Stimulated activated CD4-positive, alpha-beta T cell treated with anti-CD3 and anti-CD28 coated beads, Interleukin-4, amount 100 ng/mL, for 48 hours (primary cell): ENCODE measurements at places on chromosomes 13 and 19.

- no peak for DNase-seq
Observed at GRCh38 chr13:90287521-90287920, 1060.0 kb upstream of the MIR17HG start.

GRCh38 chr13:113604186-113604585 lies 19.6 kb downstream of the TFDP1 start:
- no peak for DNase-seq

DNA sequence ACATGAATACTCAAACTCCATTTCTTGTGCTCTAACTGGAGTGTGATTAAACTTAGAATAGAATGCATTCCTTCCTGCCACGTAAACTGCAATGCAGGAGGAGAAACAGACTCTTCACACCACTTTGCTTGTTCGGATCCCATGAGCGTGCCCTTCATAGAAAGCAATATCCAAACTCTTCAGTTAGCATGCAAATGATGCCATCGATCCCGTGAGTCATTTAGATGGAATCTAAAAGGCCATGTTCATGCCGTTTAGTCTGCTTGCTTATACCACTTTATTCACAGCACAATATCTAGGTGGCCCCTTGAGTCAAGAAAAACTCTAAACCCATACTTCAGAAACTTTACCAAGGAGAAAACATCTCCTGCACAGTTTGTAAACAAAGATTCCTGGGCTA lies 225.8 kb downstream of the OXGR1 start:
- DNase-seq, result no peak

DNA sequence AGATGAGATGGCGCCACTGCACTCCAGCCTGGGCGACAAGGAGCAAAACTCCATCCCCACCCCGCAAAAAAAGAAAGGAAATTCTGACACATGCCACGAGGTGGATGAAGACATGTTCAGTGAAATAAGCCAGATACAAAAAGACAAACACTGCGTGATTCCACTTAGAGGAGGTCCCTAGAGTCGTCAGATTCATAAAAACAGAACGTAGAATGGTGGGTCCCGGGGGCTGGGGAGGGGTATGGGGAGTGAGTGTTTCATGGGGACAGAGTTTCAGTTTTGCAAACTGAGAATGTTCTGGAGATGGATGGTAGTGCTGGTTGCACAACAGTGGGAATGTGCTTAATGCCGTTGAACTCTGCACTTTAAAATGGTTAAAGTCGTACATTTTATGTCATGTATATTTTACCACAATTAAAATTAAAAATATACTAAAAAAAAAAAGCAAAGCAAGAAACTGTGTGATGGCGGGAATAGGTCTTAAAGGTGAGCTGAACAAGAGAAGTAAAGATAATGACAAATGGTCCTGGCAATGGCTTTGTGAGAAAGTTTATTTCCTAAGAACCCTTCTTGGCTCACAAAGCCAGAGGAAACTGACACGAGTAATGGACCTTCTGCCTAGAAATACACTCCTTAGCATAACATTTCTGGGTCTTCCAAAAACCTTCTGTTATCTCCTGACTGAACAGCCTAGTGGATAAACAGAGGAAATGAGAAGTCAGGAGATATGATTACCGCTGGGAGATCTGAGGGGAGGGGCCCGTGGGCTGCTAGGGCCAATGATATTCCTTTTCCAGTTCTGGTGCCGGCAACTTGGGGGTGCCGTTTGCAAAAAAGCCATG lies 4.2 kb upstream of the SPC24 start:
- no peak for DNase-seq

GRCh38 chr19:9130965-9131364 lies 4.2 kb upstream of the OR7G3 start:
- no peak for DNase-seq

- no peak for DNase-seq
Observed at GRCh38 chr19:39953915-39954314, 17.1 kb upstream of the PSMC4 start.

GRCh38 chr19:42249149-42249750 lies 5.7 kb downstream of the ERF start:
- no peak for DNase-seq
